ENCODE measurements at places on chromosomes 1 and 21.
A peak's percentile ranks its signal among the peaks of the same experiment; 100 is the strongest.

- DNase-seq = no peak
These were observed 62.8 kb downstream of the MAGI3 start for GRCh38 chr1:113452921-113453770.

- no peak for DNase-seq
These were observed 60.1 kb upstream of the PTGS2 start for GRCh38 chr1:186740324-186740723.

DNA sequence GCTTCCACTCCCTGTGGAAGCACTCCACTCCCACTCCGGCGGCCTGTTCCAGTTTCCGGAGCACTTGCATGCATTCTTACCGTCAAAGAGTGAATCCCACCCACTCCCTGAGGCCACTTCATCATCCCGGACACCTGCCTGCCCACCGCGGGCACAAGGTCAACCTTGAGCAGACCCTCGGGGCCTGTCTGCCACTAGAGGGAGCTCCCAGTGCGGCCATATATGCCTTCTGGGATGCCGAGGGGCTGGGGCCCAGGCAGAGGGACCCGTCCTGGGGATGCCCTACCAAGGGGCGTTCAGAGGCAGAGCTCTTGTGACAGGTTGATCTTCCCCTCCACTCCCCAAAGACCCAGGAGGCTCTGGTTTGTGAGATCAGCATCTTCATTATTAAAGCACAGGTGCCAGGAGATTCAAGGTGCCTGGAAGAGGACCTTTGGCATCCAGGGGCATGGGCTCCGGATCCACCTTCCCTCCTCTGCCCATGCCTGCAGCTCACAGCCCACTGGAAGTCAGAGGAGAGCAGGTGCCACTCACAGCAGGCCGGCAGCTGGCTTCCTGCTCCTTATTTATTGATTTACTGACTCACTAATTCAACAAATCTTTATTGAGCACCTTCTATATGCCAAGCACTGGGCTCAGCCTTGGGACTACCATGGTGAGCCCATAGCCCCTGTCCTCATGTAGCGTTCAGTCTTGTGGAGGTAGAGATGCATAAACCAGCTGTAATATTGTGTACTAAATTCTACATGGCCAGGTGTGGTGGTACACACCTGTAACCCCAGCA, 47.3 kb downstream of the UBIAD1 start:
- peak; percentile 31 for DNase-seq

GRCh38 chr1:64502931-64503330, 33.0 kb downstream of the CACHD1 start:
- no peak for DNase-seq

GRCh38 chr1:98176936-98177335, 256.1 kb upstream of the DPYD start:
- no peak for DNase-seq

- DNase-seq = no peak
These were observed 233.3 kb upstream of the C1orf174 start for GRCh38 chr1:4133297-4133938.

GRCh38 chr1:60813071-60813470, 269.3 kb upstream of the NFIA start:
- no peak for DNase-seq

GRCh38 chr21:16078382-16078781, 348.6 kb downstream of the USP25 start:
- DNase-seq = no peak

GRCh38 chr1:26158271-26158907, 490 bp upstream of the FAM110D start:
- no peak for DNase-seq

DNA sequence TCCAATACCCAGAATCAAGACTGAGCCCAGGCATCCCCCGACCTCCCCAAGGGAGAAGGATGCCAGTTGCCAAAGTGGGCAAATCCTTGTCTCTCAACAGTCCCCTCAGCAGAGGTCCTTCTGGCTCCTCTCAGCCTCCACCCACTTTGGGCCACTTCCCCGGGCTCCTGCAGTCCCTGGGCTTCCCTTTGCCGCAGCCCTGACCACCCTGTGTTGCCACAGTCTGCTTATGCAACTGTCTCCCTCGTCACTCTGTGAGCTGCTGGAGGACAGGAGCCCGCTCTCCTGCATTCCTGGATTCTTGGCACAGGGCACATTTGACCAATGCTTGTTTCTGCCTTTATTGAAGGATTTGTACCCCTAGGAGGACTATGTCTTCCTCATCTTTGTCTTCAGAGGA, 2.9 kb upstream of the LRP8 start:
- no peak for DNase-seq

GRCh38 chr1:185650602-185651230, 83.5 kb upstream of the HMCN1 start:
- no peak for DNase-seq

GRCh38 chr1:29749024-29749945, 513.0 kb downstream of the PTPRU start:
- DNase-seq = no peak

DNA sequence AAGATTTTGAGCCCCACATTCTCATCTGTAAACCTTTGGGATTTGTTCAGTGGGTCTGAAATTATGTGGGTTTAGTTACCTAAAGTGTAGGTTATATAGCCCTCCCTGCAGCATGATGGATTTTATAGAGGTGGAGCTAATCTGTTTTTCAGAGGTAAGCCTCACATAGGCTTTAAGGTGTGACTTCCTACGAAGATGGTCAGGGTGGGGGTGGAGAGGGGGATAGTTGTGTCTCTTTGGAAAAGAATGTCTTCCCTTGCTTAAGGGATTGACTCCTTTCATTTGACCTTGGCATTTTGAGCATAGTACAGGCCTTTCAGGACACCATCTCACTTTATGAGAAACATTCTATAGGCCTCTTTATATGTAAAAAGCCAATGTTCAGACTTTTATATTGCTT, 3.4 kb downstream of the CACHD1 start:
- no peak for DNase-seq

DNA sequence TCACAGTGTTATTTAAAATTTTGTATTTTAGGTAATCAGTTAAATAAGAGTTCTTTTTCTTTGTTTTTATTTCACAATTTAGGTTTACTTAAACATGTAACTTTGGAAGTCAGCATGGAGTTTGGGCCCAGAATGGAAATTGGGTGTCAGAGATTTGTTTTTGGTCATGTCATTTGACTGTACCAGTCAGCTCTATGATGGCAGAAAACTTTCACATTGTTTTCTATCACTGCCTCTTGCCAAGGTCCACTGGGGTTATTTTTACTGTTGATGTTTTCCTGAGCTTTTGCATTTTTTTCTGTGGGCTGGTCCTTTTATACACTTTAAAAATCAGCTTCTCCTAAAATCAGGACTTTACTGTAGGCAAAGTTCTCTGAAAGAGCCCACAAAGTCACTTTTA, 54.4 kb downstream of the SLC30A7 start:
- no peak for DNase-seq

GRCh38 chr1:54273795-54274163, 73.8 kb downstream of the MRPL37 start:
- DNase-seq = no peak

- no peak for DNase-seq
These were observed 355.1 kb upstream of the RUNX1 start for GRCh38 chr21:35404247-35404646.

DNA sequence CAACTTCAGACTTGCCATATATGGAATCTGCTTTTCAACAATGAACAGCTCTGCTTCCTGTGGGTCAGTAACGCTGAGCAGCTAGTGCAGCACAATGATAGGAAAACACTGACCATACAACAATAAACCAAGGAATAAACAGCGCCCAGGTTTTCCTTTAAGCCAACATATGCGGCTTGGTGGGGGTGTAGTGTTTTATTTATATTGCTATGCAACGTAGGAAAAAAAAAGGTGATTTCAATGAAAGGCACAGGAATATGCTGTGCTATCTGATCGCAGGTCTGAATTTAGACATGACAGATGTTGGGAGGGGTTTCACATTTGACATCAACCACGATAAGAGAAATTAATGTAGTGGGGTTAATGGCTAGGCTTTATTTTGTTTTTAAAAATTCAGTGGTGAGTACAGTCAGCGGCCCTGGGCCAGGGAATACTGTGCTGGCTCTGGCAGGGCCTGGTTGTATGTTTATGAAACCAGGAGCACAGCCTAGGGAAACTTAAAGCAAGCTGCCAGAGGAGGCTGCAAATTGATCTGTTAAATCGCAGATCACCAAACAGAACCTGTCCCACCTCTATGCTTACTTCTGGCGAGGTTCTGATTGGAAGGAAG, 4.3 kb downstream of the TSPAN2 start:
- no peak for DNase-seq

DNA sequence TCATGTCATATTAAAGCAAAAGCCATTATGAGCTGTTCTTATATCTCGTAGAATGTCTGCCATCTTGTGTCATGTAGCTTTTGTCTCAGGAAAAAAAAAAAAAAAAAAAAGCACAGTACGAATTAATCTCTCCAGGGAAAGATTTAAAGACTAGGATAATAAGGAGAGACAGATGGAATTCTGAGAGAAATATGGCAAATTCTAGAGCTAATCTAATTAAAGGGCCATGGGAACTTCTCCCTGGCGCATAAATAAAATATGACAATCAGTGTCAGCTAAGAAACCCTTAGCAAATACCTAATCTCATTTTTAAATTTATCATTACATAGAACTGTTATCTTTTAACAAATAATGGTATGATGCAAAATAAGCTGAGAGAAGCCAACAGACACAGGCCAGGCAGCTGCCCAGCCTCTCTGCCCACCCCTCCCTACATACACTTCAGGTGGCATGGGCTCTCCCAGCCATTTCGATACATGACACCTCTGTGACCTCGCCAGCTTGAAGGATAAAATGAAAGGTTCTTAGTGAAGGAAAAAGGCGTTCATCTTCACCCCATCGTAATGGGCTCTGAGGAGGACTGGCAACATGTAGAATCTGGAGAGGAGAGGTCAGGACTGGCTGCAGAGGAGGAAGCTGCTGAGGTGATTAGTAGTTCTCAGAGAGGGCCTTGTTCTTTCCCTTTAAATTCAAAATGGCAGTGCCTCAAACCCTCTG, 39.8 kb downstream of the DISC1 start:
- no peak for DNase-seq

- no peak for DNase-seq
These were observed 72.3 kb downstream of the TNFSF4 start for GRCh38 chr1:173134800-173135199.

GRCh38 chr21:43611598-43612369, 47.5 kb downstream of the HSF2BP start:
- DNase-seq = no peak

DNA sequence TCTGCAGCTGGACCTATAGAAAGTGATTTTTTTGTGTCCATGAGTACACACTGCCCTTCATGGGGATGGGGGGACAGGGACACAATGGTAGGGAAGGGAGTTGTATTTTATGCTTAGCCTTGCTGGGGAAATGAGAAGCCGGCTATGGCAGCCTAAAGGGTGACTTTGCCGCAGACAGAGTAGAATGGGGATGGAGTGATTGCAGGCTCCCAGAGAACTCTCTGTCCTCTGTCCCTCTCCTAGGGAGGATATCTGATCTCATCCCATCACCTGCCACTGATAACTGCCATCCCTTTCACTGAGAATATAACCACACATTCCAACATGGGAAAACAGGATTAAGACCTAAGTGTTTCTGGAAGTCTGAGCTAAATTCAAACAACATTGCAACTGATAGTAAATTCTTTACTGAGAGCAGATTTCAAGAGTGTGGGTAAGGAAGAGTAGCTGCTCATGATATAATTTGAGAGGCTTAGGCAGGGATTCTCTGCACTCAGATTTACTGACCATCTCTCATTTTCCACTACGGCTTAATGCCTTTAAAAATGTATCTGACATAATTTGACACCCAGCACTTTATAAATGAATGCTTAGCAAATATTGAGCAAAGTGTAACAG, 13.9 kb downstream of the SH2D1B start:
- no peak for DNase-seq

DNA sequence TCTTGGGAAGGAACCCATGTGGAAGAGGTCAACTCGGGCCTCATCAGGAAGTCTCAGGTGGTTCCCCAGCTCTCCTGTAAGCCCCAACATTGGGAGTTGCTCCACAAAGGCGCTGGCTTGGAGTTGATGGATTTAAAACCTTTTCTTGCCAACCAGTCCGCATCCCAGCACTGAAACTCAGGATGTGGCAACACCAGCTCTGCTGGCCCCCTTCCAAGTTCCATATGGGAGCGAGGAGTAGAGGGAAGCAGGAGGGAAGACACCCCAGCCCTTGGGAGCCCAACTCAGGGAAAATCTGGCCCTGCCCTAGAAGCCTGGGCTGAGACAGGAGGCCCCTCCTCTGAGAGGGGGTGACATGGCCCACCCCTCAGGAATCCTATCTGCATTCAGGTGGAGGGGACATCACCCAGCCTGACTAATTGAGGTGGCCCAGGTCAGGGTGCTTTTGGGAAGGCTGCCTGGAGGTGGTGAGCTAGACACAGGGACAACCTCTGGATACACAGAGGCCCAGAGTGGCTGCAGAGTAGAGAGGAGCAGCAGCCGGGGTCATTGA, 33.1 kb upstream of the DMBX1 start:
- no peak for DNase-seq

DNA sequence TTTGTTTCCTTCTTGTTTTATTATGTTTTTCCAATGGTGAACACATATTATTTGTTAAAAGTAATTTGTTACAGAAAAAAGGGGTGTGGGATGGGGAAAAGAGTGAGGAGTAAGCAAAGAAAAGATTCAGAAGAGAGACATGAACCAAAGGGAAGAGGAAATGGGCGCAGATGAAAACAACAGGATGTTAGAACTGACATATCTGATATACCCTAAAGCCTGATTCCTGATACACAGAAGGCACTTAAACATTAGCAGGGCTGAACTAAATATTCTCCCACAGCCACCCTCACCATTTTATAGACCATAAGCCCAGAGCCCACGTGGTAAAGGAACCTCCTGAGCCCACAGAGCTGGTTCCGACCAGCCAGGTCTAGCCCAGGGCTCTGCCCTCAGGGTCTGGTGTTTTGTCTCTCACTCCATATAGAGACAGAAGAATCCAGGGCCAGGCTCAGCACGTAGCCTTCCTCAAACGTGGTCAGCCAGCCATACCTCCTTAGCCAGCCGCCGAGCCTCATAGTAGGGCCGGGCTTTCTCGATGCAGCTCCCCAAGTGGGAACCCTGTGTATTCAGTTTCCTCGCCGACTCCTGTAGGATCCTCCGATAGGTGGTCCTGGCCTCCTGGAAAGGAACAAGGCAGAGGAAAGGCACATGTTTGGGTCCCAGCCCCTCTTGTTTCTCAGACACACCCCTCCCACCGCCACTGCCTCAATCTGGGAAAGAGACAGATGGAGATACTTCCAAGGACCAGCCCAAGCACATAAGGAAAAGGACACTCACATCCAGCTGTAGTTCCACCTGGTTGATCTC, 9.5 kb downstream of the SH3BP5L start:
- DNase-seq = no peak
